ENCODE measurements at places on chromosomes 3 and 15.

GRCh38 chr3:111238885-111239284 lies 167.3 kb downstream of the NECTIN3 start:
- no peak for DNase-seq

DNA sequence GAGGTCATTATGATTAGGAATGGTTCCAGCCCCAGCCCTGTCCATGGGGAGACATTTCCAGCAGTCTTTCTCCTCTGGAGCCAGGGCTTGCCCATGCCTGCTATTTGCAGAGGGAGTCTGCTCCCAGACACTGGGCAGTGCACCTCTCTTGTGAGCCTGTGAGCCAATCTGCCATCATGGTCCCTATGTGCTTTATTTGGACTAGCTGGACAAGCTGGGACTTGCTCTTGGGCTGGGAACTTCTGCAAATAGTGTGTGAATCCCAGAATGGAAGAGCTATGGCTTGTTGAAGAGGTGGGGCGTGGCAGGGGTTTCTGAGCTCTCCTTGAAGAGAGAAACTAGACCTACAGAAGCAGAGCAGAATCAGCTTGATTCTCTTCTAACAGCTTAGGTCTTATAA lies 53.7 kb upstream of the KY start:
- DNase-seq = no peak

DNA sequence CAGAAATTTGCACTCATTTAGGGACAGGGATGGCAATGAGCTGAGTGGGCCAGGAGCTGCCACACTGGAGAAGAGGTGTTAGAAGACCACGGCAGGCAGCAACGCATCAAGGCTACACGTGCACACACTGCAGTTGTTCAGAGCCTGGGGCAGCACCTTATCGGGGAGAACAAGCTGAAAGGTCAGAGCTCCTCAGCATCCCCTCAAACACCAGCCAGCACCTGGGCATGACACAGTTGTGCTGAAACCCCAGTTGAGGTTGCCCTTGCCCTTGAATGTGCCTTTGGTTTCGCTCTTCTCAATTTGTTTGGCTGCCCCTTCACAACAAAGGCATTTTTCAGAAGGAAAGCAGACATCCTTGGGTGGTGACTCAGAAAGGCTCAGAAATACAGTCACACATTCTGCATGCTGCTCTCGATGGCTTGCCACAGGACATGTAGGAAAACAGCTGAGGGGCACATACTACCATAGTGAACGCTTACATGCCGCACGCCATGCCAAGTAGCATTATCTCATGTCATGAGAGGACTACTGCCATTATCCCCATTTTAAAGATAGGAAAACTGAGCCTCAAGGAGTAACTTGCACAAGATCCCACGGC lies 57.6 kb downstream of the ST8SIA2 start:
- DNase-seq = no peak

GRCh38 chr3:67357610-67358458 lies 296.6 kb downstream of the SUCLG2 start:
- DNase-seq = peak; percentile 40

- DNase-seq = no peak
These were observed 107.8 kb upstream of the BCL6 start for GRCh38 chr3:187852842-187853730.

DNA sequence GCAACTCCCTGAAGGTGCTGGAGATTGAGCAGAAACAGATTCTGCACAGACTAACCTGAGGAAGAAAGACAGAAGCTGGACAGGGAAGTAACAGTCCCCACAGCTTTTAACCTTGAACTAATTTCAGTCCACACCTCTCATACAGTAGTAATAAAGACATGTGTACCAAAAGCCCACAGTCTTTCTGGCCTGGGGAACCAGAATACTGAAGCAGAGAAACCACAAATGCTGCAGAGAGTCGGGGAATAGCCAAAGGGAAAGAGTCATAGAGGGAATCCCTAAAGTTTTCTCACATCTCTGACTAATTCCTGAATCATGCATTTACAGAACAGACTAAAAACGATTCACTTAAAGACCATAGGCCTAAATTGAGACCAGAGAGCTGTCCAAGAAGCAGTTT lies 503.4 kb upstream of the NECTIN3 start:
- no peak for DNase-seq

- no peak for DNase-seq
These were observed 20.8 kb upstream of the FAN1 start for GRCh38 chr15:30882849-30883433.

DNA sequence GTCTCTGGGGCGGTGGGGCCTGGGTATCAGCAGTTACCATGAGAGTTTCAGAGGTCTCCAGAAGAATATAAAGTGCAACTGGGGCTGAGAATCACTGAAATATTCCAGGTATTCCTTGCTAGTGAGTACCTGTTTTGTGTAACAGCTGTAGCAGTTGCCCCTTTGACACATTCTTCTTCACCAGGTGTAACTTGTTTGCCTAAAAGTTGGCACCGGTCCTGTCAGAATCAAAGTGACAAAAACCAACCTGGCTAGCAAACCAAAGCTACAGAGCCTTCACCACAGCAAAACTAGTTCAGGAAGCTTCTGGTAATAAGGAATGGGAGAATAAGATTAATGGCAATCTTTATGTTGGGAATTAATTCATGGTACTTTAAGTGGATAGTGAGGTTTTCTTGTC lies 296.0 kb downstream of the NAALADL2 start:
- no peak for DNase-seq

DNA sequence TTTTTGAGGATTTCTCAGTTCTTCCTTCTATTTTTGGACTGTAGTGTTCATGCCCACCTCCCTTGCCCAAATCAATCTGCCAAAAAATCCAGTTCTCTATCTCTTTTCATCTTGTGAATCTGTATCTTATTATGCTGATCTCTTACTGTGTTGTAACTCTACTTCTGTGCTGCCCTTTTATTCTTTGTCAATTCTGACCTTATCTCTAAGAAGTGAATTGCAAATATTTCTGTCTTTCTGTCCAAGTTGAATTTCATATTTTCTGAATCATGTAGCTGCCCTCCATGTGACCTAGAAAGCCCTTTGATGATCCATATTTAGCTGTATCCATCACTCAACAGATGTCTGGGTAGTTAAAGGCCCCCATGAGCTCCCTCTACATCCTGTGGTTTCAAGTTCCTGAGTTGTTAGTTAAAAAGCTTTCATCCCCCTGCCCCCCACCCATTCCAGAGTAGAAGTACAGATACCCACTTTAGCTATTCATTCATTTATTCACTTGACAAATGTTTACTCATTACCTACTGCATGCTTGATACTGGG lies 33.6 kb upstream of the ETV5 start:
- DNase-seq = no peak

GRCh38 chr3:120192579-120192978 lies 92.4 kb downstream of the GPR156 start:
- no peak for DNase-seq

DNA sequence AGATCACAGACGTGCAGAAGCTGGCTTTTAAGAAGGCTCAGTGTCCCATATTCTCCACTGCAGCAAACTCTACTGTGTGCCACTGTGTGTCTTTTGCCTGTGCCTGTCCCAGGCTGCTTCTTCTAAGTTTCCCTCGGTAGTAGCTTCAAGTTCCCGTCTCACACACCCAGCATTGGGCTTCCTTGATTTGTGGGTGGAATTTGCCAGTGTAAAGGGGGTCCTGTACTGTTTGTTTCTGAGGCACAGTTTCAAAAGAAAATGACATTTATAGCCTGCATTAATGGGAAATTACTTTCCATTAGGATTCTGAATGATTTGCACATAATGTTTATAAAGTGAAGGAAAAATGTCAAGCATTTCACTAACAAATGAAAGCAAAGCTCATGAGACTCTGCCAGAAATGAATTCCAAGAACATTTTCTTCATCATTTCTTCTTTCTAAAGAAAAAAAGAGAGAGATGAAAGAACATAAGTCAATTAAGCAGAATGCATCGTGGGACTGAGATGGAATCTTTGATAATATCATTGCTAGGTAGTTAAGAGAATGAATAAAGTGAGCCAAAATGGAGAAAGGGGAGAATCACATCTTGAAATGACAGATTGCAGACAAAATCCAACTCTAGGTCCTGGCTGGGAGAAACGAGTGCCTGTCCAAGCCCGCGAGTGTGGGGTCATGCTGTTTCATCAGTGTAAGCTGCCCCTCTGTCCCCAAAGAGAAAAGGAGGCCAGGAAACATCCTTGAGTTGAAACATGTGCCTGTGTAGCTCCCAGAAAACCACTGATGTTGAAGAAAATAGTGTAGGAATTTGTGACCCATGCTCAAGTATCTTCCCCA lies 48.6 kb upstream of the ADAMTSL3 start:
- no peak for DNase-seq

DNA sequence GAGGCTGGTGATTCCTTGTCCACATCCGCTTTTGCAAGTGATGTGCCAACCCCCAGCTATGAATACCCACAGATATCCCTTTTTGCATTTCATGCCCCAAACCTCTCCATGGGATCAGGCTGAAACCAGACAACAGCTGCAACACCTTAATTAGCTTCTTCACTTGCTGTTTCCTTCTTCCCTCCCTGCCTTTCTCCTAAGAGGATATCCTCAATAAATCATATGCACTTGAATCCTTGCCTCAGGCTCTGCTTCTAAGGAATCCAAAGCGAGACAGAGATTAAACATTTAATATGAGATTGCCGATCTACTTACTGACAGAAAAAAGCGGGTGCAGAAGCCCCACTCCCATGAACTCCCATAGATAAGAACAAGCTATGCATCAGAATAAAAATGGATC lies 138.1 kb downstream of the CNTN6 start:
- no peak for DNase-seq

DNA sequence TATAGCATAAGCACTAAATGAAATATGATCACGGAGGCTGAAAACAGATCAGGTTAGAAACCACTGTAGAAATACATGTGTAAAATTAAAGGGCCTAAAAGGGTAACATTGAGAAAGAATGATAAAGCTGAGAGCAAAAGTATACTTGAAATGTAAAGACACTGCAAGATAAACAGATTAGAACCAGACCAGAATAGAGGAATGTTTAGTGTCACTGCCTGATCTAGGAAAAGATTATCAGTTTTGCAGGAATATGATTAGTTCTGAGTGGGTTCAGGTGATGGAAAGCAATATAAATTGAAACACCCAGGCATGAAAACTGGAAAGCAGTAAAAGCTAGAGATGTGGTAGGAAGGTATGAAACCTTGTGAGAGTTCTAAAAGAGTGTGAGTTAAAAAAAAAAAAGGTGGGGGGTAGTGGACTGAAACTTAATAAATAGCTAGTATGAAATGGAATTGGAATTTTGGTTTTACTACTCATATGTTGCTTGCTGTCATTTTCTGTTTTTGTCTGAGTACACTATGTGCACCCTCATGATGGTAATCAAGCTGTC lies 16.0 kb upstream of the C3orf38 start:
- no peak for DNase-seq

GRCh38 chr15:33547876-33548275 lies 237.1 kb downstream of the RYR3 start:
- peak; percentile 6 for DNase-seq

DNA sequence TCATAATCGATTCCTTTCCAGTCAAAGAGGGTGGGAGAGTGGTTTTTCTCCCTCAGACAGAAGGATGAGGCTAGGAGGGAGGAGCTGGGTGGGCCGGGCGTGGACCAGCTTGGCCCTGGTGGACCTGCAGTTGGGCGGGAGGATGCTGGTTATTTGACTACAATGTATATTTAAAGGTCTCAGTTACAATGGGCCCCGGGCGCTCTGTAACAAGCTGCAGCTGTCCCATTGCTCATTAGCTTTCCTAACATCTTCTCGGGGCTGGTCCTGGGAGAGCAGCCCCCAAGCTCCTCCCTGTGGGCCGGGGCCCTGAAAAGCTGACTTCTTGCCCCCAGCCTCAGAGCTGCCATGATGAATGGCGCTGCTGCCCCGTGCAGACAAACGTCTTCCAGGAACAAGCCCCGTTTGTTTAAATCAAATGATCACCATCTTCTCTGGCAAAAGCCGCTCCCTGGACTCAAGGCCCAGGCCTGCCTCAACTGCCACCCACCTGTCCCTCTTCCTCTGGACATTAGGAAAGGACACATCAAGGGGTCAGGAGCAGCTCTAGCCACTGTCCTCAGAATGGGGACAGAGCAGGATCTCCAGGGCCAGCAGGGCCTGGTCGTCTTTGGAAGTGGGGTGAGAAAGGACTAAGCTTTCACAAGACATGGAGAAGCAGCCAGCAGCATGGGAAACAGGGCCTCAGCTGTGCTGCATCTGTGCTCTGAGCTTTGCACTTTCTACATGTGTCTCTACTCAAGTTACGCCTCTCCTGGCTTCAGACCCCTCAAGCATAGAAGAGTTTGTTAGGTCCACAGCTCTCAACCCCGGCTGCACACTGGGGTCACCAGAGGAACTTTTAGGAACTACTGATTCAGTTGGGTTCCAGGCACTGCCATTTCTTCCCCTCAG lies 38.6 kb downstream of the MAGEF1 start:
- no peak for DNase-seq

DNA sequence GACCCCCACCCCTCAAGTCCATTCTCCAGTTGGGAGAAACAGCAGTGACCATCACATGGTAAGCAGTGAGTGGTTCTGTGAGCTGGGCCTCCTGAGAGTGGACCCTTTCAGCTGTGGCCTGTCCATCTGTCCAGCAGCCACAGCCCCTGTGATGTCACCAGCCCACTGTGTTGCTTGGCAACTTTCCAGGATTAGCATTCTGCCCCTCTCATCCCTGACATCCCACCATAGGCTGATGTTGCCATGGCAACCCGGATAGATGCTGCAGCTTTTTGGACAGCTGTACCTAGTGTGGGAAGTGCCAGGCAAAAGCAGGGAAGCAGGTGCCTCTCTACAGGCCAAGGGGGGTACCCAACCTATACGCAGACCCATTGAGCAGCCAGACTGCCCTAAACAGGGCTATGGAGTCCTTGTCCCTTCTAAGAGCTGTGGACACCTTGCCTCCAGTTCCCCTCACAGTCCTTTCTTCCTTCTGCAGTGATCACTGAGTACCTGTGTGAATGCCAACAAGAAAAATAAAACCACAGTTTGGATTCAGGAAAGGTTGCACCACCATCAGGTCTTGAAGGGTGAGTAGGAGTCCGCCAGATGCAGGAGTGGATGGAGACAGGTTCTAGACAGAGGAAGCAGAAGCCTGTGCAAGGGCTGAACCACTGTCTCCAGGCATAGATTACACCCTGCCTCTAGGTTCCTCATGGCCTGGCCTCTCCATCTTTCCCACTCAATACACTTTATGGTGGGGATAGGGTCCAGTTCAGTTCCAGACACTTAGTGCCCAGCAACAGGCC lies at the start of gene DNAH1:
TSS of gene DNAH1 (plus strand) at position 343 of the 788 bp plus-strand sequence. CDS start 6,124 bp downstream, outside the sequence.
- no peak for DNase-seq

DNA sequence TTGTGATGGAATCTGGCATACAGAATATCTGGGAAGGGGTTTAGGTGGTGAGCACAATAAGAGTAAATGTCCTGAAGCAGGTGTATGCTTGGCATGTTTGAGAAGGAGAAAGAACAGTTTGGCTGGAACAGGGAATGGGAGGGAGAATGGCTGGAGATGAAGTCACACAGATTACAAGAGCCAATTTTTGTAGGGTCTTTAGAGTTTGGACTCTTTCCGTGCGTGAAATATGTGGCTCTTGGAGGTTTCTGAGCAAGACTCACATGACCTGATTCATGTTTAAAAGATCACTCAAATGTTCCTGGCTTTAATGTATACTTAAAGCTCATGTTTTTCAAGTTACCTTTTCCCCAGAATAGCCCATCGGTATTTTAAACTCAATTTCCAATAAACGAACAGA lies 32.8 kb downstream of the SPRED1 start:
- no peak for DNase-seq

GRCh38 chr3:141969711-141970110 lies 93.3 kb downstream of the ATP1B3 start:
- no peak for DNase-seq

- DNase-seq = no peak
These were observed 502.4 kb downstream of the LPP start for GRCh38 chr3:188656196-188656982.

GRCh38 chr15:92584105-92584504 lies 71.5 kb downstream of the FAM174B start:
- no peak for DNase-seq

- DNase-seq = peak; percentile 94
These were observed 14.4 kb upstream of the TKT start for GRCh38 chr3:53269888-53270880.

Data from Calu3 (cell line).